Epithelial cell of proximal tubule (primary cell): ENCODE measurements at places on chromosomes 5 and 9. TPM values are rescaled to one million over a fixed set of nuclear protein-coding genes. Genes with fewer than 3 reads are reported as not detected.

GRCh38 chr5:170377027-170377426, 12.1 kb downstream of the KCNMB1 start:
- no peak for DNase-seq

DNA sequence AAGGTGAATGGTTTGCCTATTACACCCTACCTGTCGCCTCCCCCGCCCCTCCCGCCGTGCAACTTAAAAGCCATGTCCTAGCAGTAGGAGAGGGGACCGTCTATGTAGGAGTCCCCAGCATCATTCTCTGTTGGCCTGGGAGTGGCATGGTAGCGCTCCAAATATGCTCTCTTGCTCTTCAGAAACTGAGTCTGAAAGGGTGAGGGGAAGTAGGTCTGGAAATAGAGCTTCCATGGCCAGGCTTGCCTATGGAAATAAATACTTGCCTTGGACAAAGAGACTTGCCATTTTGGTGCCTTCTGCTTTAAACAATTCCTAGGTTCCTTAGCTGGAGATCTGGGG, 1.4 kb downstream of the RGS7BP start:
- DNase-seq: no peak

DNA sequence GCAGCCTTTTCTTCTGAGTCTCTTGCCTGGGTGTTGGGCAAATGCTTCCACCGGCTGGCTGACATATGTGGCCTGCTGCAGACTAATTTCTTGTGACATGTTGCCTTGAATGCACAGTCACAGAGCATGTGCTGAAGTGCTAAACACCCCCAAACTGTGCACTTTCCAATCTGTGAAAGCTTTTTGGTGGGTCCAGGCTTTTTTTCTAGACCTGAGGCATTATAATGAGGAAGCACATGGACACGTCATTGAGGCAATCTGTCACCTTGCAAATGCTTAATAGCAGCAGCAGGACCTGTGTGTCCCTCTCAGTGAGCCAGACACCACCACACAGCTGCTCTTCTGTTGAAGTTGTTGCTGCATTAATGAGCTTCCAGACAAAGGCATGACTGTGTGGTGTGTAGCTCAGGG, 274.7 kb downstream of the ELAVL2 start:
- no peak for DNase-seq

DNA sequence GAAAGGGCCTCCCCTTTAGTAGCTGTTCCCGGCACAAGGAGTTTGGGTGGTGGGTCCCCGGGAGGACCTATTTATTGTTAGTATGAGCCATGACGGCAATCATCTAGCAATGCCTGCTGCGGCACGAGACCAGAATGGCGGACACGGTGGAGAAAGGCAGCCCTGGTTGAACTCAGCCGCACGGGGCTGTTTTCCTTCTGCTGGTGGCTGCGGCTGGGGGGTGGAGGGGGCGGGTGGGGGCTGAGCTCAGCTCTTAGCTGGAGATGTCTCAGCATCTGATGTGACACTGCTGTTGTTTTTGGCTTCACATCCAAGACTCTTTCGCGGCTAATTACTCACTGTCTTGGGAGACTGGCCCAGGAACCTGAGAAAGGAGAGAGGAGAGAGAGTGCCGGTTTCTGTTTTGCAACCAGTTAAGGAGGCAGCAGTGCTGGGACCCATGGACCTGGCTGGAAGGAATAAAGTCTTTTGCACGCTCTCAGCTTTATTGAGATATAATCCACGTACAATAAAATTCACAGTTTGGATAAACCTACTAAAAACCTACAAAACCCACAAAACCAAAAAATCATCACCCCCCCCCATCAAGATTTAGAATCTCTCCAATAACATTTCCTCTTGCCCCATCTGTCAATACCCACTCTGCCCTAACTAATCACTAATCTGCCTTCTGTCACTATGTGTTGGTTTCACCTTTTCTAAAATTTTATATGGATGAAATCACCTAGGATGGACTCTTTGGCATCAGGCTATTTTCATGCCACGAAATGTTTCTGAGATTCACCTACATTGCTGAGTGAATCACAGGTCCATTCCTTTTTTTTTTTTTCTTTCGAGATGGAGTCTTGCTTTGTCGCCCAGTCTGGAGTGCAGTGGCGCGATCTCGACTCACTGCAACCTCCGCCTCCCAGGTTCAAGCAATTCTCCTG, 81.8 kb upstream of the NEURL1B start:
- DNase-seq: peak; percentile 38

- DNase-seq: no peak
These were observed 42.3 kb upstream of the MUSK start for GRCh38 chr9:110626101-110626829.

GRCh38 chr9:126294331-126295081, 32.1 kb upstream of the MVB12B start:
- no peak for DNase-seq

DNA sequence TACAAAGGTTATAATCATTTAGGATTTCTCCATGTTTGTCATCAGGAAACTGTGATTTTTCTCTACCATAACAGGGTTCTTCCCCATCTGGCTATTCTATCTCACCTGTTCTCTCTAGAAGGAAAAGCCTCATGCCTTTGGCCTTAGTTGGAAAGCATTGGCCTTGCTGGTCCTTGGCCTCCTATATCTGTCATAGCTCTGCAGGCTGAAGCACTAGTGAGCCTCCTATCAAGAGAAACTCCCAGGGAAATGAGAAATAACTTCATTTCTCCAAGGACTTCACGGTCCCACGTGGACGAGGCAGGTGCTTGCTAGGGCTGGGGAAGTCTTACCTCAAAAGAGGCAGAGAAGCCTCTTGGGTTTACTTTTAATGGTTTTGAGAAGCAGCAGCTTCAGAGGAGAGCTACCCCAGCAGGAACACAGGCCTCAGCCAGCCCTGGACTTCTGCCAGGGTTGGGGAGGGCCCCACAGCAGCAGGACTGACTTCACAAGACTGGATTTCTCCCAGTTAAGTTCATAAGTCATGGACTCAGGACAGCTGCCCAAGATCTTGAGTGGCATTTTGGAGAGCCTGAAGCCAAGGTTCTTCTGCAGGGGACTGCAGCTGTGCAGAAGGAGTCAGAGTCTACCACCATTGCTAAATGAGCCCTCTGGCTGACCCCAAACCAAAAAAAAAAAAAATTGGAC, 15.8 kb upstream of the PSAT1 start:
- no peak for DNase-seq

DNA sequence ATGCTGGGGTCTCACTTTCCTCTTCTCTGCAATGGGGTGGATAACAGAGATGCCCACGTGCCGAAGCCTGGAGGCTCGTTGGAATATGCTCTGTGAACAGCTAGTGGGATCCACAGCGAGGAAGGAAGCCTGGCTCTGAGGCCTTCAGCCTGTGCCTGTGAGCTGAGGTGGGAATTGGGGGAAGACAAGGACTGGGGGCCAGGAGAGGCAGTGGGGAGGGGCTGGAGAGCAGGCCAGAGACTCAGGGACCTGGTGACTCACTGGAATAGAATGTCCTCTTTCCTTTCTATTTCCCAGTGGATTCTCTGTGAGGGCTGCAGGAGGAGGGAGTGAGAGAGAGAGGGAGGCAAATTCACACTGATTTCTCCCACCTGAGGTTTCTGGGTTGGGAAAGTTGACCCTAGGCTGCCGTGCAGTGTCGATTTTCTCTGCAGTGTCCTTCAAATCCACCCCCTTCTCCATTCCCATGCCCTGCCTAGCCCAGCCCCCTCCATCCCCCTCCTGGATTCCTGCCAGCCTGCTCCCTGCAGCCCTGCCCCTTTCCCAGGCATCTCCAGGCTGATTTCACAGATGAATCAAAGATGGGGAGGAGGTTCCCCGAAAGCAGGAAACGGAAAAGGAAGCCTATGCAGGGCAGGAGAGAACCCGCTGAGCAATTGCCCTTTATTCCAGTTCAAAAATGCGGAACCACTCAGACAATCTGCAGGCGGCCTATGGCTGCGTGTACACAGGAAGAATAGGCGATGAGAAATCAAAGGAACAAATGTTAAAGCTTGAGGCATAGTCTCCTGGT, 1.4 kb upstream of the SPAAR start:
- DNase-seq: peak; percentile 57

- no peak for DNase-seq
These were observed 10.5 kb upstream of the HSPA4 start for GRCh38 chr5:133041157-133041784.

DNA sequence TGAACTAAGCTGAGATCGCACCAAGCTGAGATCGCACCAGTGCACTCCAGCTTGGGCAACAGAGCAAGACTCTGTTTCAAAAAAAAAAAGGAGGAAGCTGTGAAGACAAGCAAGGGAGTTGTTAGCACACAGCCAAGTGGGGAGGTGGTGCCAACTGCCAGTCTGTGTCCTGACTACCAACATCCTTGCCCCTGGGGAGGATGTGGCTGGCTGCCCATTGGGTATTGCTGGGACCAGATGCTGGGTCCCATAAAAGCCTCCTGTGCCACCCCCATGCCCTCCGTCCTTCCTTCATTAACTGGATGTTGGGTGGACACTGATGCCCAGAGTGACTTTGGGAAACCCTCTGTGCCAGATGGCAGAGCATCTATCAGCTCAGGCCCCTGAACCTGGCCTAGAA, 157.1 kb upstream of the COL5A1 start:
- no peak for DNase-seq

- no peak for DNase-seq
These were observed 106.7 kb downstream of the SERINC5 start for GRCh38 chr5:80149161-80149609.

- DNase-seq: no peak
These were observed at the start of gene OR2Y1 for GRCh38 chr5:180739958-180740357. TSS of gene OR2Y1 (minus strand) at chr5:180740058. CDS start at chr5:180740058, 0 bp downstream.

DNA sequence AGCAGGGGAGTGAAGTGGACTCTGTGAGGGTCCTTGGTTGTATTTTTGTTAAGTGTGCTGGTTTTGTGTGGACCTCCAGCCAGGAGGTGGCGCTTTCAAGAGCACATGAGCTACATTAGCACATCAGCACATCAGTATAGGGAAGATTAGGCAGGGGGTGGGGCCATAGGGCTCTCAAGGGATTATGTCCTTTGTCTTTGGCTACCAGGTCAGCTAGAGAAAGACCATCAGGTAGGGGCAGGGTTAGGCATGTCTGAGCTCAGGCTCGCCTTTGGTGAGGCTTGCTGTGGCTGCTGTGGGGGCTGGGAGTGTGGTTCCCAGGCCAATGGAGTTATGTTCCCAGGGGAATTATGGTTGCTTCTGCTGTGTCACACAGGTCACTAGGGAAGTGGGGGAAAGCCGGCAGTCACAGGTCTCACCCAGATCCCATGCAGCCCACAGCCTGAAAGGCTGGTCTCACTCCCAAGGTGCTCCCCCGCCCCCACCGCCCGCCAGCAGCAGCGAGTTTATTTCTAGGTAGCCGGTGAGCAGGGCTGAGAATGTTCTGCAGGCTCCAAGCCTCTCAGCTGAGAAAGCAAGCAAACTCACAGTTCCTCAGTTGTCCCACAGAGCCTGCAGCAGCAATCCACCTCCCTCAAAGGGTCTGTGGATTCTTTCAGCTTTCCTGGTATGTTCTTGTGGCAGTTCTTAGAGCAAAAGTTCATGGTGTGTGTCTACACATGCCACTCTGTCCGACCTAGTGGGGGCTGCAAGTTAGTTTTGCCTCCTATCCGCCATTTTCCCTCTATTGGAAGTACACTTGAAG, 13.7 kb downstream of the OR1J1 start:
- no peak for DNase-seq

Gene CENPH
- 41.7 and 44.3 TPM in 2 replicates for total RNA-seq

Gene GRXCR2
- total RNA-seq: not detected in 2 replicates

Gene INSYN2B
- 1.7 and 2.0 TPM in 2 replicates for total RNA-seq

Gene ACOT12
- total RNA-seq: not detected in 2 replicates

Gene KIF24
- 2.2 and 5.2 TPM in 2 replicates for total RNA-seq
